ENCODE measurements at places on chromosomes 2 and 18.

DNA sequence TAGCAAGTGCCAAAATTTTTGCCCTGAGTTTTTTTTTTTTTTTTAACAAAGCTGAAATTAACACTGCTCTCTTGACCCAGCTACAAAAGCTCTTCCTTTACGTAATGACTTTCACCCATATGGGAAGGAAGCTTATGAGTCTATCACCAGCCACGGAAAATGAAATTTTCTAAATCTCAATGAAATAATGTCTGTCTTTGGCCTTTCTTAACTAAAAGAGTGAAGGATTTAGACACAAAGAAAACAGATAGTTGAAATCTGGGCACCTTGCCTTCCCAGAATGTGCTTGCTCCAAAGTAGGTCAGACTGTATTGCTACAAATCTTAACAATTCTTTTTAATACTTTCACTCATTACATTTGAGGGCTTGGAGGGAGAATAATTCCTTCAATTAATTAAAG, 180.8 kb upstream of the MGAT5 start:
- no peak for DNase-seq

- DNase-seq: no peak
Observed at GRCh38 chr2:40072442-40073232, 293.6 kb upstream of the THUMPD2 start.

DNA sequence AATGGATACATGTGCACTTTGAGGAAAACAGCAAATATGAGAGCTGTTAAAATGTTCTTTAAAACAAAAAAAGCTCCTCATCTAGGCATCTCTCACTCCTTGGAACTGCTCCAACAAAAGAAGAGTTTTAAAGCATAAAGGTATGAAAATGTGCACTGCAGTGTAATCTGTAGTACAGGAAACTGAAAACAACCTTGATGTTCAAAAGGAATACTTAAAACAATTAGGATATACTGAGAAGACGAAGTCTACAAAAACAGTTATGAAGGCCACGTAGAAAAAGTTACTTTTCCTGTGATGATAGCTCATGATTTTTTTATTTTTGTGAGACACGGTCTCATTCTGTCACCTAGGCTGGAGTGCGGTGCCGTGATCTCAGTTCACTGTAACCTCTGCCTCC, 2.1 kb upstream of the GPR75 start:
- DNase-seq: no peak

DNA sequence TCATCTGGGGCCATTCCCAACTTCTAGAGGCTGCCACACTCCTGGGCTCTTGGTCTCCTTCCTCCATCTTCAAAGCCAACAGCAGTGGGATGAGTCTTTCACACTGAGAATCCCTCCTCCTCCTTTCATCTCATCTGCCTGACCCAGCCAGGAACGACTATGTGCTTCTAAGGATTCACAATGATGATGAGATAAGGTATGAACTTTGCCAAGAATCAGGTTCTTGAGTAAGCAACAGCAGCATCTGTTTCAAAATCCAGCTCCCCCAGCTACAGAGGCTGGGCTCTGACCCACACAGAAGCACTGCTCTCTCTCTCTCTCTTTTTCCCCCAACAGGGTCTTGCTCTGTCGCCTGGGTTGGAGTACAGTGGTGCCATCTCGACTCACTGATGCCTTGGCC, 46.4 kb downstream of the TIMM21 start:
- no peak for DNase-seq

GRCh38 chr18:63440219-63440618, 17.9 kb upstream of the VPS4B start:
- DNase-seq: no peak

GRCh38 chr2:126699716-126700581, 44.0 kb downstream of the GYPC start:
- DNase-seq: no peak

- no peak for DNase-seq
Observed at GRCh38 chr2:159114835-159115234, 146.4 kb downstream of the TANC1 start.

DNA sequence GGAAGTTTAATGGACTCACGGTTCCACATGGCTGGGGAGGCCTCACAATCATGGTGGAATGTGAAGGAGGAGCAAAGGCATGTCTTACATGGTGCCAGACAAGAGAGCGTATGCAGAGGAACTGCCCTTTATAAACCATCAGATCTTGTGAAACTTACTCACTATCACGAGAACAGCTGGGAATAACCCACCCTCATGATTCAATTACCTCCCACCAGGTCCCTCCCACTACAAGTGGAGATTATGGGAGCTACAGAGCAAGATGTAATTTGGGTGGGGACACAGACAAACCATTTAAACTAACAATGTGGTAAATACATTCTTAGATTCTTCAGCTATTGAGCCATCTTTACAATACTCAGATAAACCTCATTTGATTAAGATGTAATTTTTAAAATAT, 176.1 kb downstream of the SH3BP4 start:
- DNase-seq: no peak

DNA sequence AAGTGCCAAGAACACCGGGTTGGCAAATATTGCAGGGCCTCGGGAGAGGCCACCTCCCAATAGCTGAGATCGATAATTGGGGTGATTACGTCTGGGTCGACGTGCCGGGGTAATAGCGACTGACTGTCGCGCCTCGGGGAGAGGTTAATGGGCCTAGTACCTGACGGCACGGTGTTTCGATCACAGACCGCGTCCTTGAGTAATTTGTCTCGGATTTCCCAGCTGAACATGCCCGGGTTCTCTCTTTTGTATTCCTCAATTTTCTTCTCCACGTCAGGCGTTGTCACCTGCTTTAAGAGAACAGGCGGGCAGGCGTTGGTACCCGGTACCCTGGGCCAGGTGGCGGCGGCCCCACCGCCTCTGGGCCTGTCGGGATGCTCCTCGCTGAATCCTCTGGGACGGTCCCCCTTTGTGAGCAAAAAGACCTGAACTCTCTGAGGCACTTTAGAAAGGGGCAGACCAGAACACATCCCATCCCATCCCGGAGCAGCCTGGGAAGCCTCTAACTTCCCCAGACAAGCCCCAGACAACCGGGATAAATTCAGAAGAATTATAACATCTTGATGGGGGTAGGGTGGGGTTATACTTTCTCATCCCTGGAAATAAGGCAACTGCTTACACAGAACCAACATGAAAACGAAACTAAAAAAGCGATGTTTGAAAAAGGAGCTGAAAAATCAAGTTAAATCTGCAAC, 3.3 kb downstream of the PAX3 start:
- DNase-seq: no peak

DNA sequence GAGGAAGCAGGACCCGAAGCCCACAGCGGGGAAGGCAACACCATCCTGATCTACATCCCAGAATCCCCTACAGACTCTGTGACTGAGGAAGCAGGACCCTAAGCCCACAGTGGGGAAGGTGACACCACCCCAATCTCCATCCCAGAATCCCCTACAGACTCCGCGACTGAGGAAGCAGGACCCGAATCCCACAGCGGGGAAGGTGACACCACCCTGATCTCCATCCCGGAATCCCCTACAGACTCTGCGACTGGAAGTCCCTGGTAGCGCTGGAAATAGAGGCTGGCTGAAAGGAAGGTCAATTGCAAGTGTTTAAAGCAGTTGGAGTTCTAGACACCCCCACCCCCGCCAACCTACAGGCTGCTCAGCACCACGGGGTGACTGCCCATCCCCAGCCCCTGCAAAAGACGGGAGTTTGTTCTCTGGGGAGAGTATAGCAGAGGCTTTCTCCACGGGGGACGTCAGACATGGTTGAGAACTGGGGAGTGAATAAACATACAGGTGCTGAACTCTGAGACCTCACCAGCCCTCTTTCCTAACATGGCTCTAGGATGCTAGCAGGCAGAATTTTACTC, 21.0 kb downstream of the CIB4 start:
- DNase-seq: no peak

DNA sequence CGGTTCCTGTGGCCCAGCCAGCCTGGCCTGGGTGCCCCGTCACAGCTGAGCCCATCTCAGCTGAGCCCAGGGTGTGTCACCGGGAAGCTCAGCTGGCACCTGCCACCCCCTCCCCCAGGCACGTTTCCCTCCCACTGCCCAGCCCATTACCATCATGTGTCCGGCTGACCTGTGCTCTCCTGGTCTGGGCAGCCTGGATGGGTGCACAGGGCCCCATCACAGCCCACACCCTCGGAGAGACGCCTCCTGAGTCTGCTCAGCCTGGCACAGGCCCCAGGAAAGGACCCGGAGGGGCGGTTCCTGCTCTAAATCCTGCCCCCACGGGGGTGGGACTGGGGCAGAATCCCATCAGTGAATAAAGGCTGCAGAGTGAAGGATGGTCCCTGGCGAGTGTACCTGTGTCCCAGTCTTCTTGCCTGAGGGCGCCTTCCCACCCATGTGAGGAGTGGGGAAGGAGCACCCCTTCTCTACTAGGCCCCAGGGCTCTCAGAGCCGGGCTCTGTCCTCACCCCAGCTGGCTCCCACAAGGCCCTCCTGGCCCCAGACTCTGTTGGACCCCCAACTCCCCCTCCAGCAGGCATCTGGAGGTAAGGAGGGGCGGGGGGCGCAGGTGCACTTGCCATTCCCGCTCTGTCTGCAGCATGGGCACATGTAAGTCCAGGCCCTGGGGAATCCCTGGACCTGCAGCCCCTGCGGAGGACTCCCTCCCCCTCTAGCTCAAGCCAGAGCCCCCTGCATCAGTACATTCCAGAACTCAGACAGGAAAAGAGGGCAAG, 21.2 kb downstream of the GPC1 start:
- DNase-seq: no peak

- DNase-seq: no peak
Observed at GRCh38 chr2:54456362-54456611, 160 bp downstream of the SPTBN1 start.

Data from stimulated activated CD8-positive, alpha-beta memory T cell treated with anti-CD3 and anti-CD28 coated beads, Interleukin-2, amount 100 ng/mL, for 1 hour (primary cell).